ENCODE measurements at places on chromosomes 3 and 15.

DNA sequence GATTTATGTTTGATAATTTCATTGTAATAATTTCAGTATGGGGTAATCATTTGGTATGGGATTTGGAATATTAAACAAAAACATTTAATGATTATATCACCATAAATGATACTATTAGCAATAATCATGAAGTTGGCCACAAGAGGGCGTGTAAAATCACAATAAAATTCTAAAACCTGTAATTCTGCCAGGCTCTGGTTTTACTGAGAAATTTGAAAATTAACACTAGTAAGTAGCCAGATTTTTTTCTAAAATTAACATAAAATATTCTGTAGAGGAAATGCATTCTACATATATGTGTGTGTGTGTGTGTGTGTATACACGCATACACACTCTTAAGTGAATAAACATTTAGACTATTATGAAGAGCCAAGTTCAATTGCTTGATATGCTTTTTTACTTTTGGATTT, 40.5 kb downstream of the FEZF2 start:
- DNase-seq, result no peak

DNA sequence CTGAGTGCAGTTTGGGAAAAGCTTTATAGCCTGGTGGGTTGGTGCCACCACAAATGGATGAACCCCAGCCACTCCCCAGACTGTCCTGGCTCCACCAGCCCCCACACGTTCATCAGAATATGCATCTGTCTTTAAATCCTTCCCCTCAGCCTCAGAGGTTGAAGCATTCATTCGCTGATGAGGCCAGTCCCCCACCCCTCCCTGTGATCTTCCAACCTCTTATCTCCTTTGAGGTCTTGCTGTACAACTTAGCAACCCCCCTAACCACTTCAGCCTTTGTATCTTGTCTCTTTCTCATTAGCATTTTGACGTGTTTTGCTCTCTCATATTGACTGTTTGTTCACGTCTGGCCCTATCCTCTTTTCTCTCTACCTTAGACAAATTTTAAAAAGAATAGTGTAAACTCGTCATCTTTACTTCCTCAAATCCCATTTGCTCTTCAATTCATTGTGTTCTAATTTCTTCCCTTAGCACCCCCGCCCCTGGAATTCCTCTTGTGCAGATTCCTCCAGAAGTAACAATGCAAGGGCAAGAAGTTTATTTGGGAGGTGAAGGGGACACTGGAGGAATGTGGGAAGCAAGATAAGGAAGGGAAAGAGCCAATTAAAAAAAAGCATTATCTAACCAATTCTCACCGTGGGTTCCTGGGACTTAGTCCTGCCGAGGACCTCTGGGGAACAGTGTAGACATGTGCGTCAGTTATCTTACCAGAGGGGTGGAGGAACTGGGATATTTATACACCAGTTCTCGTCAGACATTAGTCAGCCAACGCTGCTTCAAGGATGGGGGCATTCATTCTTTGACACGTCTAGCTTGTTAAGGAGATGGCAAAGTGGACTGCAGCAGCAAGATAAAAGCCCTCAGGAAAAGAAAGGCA, 38.6 kb downstream of the MOBP start:
- no peak for DNase-seq

- DNase-seq, result no peak
Observed at GRCh38 chr3:4759689-4760312, 219.4 kb upstream of the BHLHE40 start.

- DNase-seq, result no peak
Observed at GRCh38 chr3:126746395-126747177, 42.5 kb downstream of the CHCHD6 start.

- DNase-seq, result no peak
Observed at GRCh38 chr3:79881431-79881830, 113.6 kb upstream of the ROBO1 start.

DNA sequence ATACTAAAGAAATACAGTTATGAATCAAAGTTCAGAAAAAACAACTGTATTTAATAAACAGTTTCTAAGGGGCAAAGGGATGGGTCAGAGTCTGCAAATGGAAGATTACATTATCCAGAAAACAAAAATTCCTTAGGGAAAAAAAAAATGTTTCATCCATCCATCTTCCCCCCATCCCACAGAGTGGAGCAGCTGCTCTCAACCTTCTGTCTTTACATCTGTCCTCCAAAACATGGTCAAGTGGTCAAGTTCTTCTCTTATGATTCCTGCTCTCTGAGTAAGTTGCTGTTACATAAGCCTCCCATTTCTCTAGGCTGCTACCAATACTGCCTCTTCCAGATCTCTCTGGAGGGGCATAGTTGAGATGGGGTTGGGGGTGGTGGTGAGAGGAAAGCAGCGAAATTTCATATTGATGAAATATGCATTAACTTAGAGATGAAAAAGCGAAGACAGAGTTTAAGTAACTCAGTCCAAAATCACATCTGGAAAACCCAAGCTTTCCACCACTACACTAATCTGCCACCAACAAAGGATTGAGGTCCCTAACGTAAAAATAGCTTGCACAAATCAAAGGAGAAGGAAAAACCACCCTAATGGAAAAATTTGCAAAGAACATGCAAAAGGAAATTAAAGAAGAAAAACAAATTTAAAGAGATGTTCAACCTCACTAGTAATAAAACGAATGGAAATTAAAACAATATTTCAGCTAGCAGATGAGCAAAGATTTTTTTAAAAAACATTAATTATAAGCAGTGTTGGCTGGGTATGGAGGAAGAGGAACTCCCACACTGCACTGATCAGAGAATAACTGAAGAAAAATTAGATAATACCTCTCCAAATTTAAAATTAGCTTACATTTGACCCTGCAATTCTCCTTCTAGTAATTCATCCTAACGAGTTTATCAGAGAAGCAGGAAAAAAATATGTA, 109.5 kb downstream of the ST8SIA2 start:
- DNase-seq, result no peak

DNA sequence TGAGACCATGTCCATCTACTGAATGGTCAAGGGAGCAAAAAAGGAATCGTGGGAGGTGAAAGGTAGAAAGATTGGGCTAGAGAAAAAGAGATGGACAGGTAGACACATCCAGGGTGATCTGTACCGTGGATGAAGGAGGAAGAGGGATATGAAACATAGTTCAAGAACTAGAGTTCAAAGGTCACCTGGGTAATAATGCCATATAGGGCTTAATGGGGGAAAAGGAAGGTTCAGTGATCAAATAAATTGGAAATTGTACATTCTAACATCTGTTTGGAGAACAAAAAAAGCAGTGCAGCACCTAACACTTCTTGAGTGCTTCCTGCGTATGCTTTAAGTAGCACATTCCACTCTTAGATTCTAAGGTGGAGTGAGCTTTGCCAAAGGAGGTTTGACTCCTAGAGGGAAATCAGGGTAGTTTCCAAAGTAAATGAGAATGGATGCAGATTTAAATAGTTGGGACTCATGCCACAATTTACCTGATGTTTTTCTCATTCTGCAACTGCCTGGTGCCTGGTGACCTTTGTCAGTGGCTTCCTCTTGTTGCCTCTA, 46.6 kb downstream of the MITF start:
- DNase-seq, result no peak

DNA sequence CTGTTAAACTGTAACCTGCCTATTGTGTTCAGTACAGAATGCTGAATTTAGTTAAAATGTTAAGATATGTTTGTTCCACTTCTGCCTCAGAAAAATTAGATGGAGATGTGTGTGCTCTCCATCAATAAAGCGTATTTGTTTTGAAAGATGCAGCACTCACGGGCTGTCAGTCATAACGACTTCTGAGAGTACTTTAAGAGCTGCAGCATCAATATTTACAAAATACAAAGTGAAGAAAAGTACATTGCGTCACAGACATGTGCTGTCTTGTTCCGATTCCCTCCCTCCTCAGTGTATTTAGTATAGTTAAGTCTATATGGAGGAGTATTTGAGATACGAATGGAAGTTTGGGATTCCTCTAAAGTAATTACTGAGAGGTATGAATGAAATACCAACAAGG, 166.6 kb downstream of the BBX start:
- DNase-seq, result no peak

GRCh38 chr3:109005443-109005842, 51.8 kb upstream of the GUCA1C start:
- no peak for DNase-seq

GRCh38 chr3:53077476-53078220, 31.8 kb upstream of the SFMBT1 start:
- no peak for DNase-seq

DNA sequence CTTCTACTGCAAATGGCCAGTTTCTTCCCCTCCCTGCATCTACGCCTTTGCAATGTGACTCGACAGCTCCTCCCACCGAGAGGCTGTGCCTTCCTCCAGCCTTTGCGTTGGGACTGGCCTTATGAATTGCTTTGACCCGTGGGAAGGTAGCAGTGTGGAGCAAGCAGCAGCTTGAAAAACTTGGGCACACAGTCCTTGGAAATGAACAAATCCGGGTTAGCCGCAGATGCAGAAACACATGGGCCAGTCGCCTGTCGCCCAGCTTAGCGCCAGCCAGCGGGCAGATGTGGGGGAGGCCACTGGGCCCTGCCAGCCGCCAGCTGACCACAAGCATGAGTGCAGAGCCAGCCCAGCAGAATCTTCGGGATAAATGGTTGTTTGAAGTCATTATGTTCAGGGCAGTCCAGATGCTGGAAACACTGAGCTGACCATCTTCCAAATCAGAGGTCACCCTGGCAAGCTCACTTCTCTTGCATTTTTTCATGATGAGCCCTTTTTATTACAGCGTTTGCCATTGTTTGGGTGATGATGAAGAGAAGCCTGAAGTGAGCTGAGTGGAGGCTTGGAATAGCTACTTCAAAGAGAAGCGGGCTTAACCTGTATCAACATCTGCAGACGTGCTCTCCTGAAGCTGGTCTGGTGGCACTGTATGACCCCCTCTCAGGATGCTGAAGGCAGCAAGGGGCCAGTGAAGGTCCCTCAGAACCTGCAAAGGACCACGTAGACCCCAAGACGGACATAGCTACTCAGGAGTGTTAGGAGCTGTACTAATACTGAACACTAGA, 9.8 kb downstream of the SELENOS start:
- peak; percentile 77 for DNase-seq

GRCh38 chr3:141234283-141234682, 2.7 kb downstream of the PXYLP1 start:
- no peak for DNase-seq

GRCh38 chr15:99718421-99718820, 14.8 kb downstream of the LYSMD4 start:
- peak; percentile 45 for DNase-seq

DNA sequence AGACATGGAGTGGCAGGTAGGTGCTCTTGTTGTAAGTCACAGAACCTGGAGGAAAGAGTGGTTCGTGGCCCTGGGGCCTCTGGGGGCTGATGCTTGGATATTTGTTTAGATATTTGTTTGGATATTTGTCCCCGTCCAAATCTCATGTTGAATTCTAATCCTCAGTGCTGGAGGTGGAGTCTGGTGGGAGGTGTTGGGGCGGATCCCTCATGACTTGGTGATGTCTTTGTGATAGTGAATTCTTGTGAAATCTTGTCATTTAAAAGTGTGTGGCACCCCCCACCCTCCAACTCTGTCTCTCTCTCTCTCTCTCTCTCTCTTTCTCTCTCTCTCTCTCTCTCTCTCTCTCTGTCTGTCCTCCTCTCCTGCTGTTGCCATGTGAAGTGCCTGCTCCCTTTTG, 122.4 kb downstream of the LPP start:
- no peak for DNase-seq

- DNase-seq, result peak; percentile 17
Observed at GRCh38 chr3:22474706-22475445, 723.9 kb upstream of the ZNF385D start.

GRCh38 chr3:64398476-64398875, 173.2 kb upstream of the PRICKLE2 start:
- no peak for DNase-seq

DNA sequence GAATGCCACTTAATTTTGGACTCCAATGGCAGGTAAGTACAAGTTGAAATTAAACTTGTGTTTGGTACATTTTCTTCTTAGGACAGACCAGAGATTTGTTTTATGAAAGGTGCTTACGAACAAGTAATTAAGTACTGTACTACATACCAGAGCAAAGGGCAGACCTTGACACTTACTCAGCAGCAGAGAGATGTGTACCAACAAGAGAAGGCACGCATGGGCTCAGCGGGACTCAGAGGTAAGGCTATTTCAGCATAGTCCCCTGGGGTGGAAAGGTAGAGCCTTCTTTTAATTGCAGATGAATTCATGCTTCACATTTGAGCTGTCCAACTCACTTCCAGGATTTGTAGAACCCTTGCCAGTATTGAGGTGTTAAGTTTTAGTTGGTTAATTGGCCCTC, 51.4 kb downstream of the ASTE1 start:
- no peak for DNase-seq

DNA sequence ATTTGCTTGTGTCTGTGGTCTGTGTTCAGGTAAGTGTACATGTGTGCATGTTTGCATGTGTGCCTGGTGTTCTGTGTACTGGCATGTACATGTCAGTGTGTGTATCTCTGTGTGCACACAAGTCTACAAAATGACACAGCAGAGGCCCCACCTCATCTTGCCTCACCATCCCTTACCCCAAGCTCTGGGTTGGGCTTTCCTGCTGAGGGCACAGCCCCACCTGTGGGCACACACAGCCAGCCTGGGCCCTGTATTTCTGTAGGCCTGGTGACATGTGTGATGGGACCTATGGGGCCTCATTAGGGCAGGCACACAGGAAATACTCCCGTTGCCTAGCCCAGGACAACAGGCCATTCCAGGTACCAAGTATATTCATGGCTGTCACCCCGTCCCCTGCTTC, 13.5 kb downstream of the VIPR1 start:
- DNase-seq, result no peak

- no peak for DNase-seq
Observed at GRCh38 chr3:64023861-64024223, 548 bp upstream of the PSMD6 start.

- no peak for DNase-seq
Observed at GRCh38 chr15:46471096-46471495, 836.3 kb downstream of the SQOR start.

DNA sequence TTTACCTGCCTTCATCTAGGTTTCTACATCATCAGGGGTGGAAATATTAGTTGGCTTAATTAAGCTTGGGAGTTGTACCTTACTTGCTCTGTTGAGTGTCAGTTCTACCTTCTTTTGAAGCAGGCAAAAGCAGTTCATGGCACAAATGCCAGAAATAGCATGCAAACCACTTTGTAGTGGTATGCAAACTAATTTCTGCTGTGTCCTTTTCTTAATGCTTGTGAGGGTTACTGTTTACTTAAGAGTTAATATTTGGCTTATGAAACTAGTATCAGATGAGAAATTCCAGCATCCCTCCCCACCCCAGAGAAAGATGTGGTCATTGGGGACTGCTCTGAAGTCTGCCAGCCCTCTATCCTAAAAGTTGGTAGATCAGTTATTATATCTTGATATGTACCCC, 7.1 kb downstream of the ATP2C1 start:
- no peak for DNase-seq

GRCh38 chr15:45439521-45440260, 61.3 kb upstream of the GATM start:
- no peak for DNase-seq

- no peak for DNase-seq
Observed at GRCh38 chr3:8406479-8406878, 95.1 kb upstream of the LMCD1 start.

GRCh38 chr3:148211725-148212124, 486.0 kb upstream of the AGTR1 start:
- DNase-seq, result no peak

Measured in femur (tissue), 1 donor.